GM23248 (cell line): ENCODE measurements at places on chromosomes 3 and 15.

GRCh38 chr3:64575211-64575844, 112.5 kb downstream of the ADAMTS9 start:
- peak; percentile 50 for DNase-seq

DNA sequence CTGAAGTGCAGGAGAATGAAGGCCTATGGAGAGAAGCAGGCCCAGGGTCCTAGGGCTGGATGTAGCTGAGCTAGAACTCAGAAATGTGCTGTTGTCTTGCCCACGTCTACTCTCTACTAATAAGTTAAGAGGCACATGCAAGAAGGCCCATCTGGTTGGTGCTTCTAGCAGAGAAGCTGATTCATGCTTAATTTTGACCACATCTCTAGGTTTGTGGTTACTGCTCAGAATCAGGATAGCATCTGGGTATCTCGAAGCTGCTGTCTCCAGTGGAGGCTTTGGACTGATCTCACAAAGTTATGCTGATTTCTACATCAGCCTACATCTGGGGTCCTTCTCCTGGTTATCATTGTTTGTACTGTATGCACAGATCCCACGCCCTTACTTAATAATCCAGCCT, 87.3 kb downstream of the CACNA1D start:
- DNase-seq: peak; percentile 5

GRCh38 chr15:92111751-92112150, 258.2 kb downstream of the SLCO3A1 start:
- peak; percentile 66 for DNase-seq

DNA sequence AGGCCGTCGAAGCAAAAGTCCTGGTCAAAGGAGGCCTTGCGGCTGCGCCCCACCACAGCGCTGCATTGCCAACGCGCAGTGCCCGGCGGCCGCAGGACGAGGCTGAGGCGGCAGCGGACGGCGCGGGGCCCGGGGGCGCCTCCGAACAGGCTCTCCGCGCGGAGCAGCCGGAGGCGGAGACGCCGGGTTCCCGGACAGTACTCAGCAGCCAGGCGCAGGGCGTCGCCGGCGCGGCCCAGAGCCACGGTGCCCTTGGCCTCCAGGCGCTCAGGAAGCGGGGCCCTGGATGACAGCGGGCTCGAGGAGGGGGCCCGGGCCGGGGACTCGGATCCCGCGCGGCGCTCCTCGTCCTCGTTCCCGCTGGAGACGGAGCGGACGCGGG, 1.1 kb downstream of the C2CD4B start:
- DNase-seq: peak; percentile 20

GRCh38 chr15:52086011-52086786, 26.4 kb downstream of the BCL2L10 start:
- DNase-seq: no peak

GRCh38 chr3:139564294-139564861, 24.8 kb upstream of the RBP1 start:
- DNase-seq: no peak

DNA sequence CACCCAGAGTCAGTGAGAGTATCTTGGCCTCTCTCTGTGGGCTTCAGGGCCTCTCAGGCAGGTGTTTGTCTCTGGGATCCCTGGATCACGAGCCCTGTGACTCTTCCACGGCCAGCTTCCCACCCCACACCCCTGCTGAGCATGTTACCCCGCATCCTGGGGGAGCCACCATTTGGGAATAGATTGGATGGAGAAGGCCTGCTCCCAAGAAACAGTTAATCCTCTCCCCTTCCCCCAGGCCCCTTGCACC, 15.5 kb upstream of the SRP14 start:
- no peak for DNase-seq

- no peak for DNase-seq
Measured at GRCh38 chr3:155370764-155371503, 77.5 kb upstream of the STRIT1 start.

- peak; percentile 56 for DNase-seq
Measured at GRCh38 chr15:89067751-89068150, 20.5 kb upstream of the ABHD2 start.
